Activated CD4-positive, alpha-beta memory T cell treated with anti-CD3 and anti-CD28 coated beads, Interleukin-2, amount 10 ng/mL, durations not matched to agents 7 days and 5 days (primary cell): ENCODE measurements at places on chromosomes 16 and 17. TPM values are rescaled to one million over a fixed set of nuclear protein-coding genes. Genes with fewer than 3 reads are reported as not detected.
A peak's percentile ranks its signal among the peaks of the same experiment; 100 is the strongest.

DNA sequence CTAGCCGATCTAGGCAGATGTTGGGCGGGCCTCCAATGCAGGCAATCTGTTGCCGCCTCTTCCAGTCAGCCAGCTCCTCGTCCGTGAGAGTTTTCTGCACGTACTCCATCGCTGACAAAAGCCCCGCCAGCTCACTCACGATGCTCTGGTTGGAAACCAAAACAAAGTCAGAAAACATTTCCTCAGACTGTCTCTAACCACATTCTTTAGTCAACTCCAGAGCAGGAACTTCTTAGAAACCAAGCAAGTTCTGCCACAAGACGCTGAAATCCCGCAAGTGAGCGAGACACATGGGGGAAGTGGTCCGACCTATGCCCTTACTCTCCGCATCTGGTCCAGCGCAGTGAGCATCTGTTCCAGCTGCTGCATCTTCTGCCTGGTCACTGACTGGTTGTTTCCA is 49.1 kb downstream of the STAT5A start:
- peaks cover 65% of the 10 kb centered on the region for H3K36me3 ChIP-seq
- peaks cover 67% of the 10 kb centered on the region for H3K4me1 ChIP-seq
- DNase-seq: peak; percentile 86
- H3K4me3 ChIP-seq: peak overlapping the region; percentile 34
- H3K27me3 ChIP-seq: no peaks in the 10 kb centered on the region

DNA sequence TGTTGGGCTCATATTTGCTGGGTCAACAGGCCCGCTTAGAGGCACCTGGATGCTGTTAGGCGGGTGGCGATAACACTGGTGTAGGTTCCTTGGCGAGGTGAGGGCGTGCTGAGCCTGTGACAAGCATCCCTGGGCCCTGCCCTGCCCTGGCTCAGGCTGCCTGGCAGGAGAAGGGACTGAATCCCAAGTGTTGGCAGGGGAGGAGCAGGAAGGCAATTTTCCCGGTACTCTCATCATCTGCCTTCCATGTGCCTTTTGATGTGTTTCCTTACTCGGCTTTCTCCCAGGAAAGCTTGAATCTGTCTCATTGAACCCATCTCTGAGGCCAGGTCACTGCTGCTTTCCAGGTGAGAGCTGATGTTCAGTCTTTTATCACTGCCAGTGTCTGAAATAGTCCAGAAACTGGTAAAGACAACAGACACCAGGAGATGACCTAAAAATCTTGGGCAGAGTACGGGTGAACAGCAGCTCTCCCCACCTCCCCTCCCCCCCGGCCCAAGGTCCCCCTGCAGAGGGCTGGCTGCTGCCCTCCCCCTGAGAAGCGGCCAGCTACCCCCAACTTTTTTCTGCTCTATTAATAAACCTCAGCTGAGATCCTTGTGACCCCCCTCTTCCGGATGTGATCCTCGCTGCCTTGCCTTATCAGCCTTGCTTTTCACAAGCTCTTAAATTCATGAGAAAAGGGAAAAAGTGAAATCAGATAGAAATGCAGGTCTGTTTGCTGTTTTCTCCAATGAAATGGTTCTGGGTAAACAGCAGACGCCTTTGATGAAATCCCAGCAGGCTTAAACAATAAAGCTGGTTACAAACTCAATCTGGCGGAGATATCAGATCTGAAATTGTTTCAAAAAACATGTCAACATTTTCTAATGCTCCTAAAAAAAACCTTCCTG is 29.0 kb downstream of the RTN4RL1 start:
- DNase-seq: no peak
- H3K27me3 ChIP-seq: peaks cover 31% of the 10 kb centered on the region
- H3K27ac ChIP-seq: no peak overlapping the region
- peaks cover 3% of the 10 kb centered on the region for H3K4me1 ChIP-seq
- no peaks in the 10 kb centered on the region for H3K36me3 ChIP-seq

DNA sequence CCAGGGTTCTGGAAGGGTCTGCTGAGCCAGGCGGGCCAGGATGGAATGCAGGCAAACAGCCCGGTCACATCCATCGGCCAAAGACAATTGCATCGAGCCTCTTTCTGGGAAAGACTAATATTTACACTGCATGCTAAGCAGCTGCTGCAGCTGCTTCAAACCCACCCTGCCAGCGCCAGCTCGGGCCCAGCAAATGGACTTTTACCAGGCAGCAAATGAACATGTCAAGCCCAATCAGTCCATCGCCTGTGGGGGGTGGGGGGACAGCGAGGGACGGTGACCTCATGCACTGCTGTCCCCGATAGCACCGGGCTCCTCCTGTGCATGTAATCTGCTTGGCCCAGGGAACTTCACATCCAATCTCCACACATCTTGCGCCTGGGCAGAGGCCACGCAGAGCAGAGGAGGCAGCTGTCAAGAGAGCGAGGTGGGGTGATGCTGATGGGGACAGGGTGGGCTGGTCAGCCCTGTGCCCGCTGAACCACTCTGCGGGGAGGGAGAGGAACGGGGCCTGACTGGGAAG is 39.4 kb upstream of the CDH5 start:
- no peaks in the 10 kb centered on the region for H3K4me1 ChIP-seq
- H3K36me3 ChIP-seq: no peaks in the 10 kb centered on the region
- no peak overlapping the region for H3K4me3 ChIP-seq
- no peak for DNase-seq

GRCh38 chr17:82386255-82386831 is 14.8 kb downstream of the UTS2R start:
- H3K4me1 ChIP-seq: peaks cover 1% of the 10 kb centered on the region
- DNase-seq: no peak
- no peak overlapping the region for H3K27ac ChIP-seq
- H3K4me3 ChIP-seq: no peak overlapping the region

- no peak for DNase-seq
- peaks cover 14% of the 10 kb centered on the region for H3K27me3 ChIP-seq
- no peak overlapping the region for H3K4me3 ChIP-seq
- no peaks in the 10 kb centered on the region for H3K36me3 ChIP-seq
- H3K27ac ChIP-seq: no peak overlapping the region
Measured at GRCh38 chr17:46765453-46765852, 53.0 kb downstream of the WNT3 start.

- H3K4me1 ChIP-seq: no peaks in the 10 kb centered on the region
- no peak overlapping the region for H3K4me3 ChIP-seq
- H3K36me3 ChIP-seq: no peaks in the 10 kb centered on the region
- no peak for DNase-seq
- H3K27me3 ChIP-seq: peaks cover 33% of the 10 kb centered on the region
- H3K27ac ChIP-seq: no peak overlapping the region
Measured at GRCh38 chr16:51144203-51144602, 6.9 kb downstream of the SALL1 start.

GRCh38 chr17:68190495-68190894 is 57.3 kb upstream of the AMZ2 start:
- peaks cover 10% of the 10 kb centered on the region for H3K27me3 ChIP-seq
- H3K36me3 ChIP-seq: peaks cover 7% of the 10 kb centered on the region
- no peak overlapping the region for H3K27ac ChIP-seq
- H3K4me1 ChIP-seq: peaks cover 17% of the 10 kb centered on the region

DNA sequence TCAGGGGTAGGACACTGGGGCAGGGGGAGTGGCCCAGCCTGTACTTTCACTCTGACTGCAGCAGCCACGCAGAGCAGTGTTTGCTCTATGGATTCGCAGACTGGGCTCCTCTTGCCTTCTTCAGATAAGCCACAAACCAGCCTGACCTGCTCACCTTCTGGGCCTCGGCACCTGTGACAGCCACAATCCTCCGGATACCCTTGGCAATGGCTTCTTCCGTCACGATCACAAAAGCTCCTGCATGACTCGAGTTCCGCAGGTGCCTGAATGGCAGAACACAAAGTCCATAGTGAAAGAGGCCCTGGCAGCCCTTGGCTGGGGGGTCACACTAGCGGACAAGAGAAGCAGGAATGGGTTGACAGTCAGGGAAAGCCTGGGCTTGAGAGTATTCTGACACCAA is 3.8 kb upstream of the EXOSC6 start:
- H3K27me3 ChIP-seq: no peaks in the 10 kb centered on the region
- no peak overlapping the region for H3K27ac ChIP-seq
- H3K4me1 ChIP-seq: peaks cover 4% of the 10 kb centered on the region
- no peak overlapping the region for H3K4me3 ChIP-seq

Gene TEX19
- total RNA-seq: not detected

Gene MARCHF10
- not detected for total RNA-seq

Gene HNF1B
- total RNA-seq: not detected
